ENCODE measurements at places on chromosomes 3 and 15.

- no peak for DNase-seq
Measured at GRCh38 chr3:83625261-83625660, 1333.5 kb upstream of the CADM2 start.

DNA sequence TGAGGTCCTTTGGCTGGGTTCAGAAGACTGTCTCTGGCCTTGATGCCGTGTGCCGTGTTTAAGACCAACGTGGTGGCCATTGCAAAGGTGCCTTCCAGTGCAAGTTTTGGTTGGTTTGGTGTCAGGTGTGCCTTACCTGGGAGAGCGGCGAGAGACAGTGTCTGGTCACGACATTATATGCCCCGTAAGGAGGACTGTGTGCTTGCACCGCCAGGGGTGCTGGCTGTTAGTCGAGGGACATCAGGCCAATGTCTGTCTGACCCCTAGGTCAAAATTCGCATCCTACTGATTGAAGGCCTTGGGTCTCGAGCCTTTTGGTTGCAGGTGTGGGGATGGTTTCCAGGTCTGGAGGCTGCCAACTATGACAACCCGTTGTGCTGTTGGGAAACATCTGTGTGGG, 111.9 kb downstream of the SNRPN start:
- DNase-seq = no peak

GRCh38 chr3:123119802-123120201, 53.0 kb downstream of the PDIA5 start:
- DNase-seq = no peak

DNA sequence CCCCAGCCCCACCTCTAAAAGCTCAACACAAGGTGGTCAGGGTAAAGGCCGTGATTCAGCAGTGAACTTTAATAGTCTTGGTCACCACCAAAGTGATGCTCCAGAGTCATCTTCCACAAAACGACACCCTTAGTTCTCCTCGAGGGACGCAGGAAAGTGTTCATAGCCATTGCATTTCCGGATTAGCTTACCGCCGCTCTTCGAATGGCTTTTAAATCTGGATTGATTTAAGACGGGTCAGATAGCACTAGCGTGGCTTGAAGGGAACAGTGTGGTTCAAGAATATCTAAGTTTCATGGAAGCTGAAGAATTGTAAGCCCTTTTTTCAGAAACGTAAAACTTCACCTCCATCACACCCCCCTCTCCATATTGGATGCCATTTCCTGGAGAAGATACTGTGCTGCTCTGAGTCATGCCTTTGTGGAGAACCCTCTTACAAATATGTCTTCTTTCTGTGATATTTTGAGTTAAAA, 829 bp downstream of the RNF7 start:
- peak; percentile 4 for DNase-seq

DNA sequence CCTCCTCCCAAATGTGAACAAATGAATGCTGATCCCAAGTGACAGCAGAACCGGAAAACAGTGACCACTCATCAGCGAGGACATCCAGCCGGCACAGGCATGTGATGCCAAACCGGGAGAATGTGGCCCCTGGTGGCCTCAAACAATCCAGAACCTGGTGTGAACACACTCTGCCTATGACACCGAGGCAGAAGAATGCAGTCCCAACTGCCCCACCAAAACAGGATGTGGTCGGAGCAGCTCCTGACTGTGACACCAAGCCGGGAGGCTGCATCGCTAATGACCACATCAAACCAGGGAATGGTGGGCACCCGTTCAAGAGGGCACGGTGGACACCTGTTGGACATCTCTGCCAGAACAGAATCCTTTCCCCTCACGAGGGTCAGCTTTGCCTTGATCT, 15.4 kb downstream of the SCN5A start:
- no peak for DNase-seq

DNA sequence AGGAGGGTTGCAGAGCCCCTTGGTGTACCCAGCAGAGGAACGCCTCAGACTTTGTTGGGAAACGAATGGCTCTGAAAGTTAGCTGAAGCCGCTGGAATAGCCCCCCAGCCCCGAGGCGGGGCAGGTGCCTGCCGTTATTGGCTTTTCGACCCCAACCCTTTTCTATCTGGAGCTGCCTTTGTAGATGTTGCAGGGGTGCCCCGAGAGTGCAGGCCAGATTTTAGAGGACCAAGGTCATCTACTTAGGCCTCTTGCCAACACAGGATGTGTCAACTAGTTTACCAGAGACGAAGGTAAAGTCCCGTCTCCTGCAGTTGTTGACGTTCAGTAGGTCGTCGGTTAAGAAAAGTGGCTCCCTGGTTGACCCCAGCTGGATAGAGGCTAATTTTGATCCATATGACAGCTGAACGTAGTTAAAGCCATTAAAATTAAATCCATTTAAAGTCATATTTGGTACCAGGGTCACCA, 579 bp upstream of the UBE3A start:
- DNase-seq = no peak

DNA sequence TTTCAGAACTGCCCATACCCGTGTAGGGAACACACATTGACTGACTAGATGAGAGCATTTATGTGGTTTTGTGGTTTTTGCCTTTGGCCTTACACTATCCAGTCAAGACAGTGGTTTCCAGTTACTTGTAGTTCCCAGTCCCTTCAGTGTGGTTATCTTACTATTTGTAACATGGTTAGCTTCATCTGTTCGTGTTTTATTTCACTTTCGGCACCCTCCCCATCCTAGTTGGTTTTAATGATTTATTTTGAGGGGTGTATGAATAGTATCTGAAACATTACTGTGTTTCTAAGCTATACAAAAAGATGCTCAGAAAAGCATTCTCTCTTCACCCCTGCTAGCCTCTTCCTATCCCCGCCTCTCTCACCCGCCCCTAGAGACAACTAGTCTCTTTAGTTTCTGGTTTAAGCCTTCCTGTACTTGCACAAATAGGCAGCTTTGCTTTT, 14.1 kb downstream of the LYSMD4 start:
- no peak for DNase-seq

- peak; percentile 46 for DNase-seq
Measured at GRCh38 chr3:114213627-114214541, 23.5 kb downstream of the ZNF80 start.

GRCh38 chr15:50241684-50242450, 23.7 kb downstream of the HDC start:
- DNase-seq = no peak

DNA sequence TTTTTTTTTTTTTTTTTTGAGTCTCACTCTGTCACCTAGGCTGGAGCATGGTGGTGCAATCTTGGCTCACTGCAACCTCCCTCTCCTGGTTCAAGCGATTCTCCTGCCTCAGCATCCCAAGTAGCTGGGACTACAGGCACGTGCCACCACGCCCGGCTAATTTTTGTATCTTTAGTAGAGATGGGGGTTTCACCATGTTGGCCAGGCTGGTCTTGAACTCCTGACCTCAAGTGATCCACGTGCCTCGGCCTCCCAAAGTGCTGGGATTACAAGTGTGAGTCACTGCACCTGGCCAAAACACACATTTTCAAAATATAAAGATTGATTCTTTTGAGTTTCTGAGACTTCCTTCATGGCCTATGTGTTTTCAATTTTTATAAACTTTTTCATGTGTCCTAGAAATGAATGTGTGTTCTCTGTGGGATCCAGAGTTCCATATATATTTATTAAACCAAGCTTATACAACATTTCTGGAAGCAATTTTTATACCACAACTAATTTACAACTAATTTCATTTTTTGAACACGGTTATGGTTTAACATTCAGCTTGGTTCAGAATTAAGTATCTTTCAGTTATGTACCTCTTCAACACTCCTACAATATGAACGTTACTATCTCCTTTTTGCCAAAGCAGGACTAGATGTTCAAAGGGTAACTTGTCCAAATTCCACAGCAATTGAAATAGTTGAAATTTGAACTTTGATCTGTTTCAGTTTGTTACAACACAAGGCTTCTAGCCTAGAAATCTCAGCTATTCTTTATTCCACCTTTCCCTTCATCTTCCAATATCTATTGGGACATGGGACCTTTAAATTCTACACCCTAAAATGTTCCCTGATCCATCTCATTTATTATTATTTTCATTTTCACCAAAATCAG, 1.5 kb downstream of the ACAD11 start:
- DNase-seq = no peak

DNA sequence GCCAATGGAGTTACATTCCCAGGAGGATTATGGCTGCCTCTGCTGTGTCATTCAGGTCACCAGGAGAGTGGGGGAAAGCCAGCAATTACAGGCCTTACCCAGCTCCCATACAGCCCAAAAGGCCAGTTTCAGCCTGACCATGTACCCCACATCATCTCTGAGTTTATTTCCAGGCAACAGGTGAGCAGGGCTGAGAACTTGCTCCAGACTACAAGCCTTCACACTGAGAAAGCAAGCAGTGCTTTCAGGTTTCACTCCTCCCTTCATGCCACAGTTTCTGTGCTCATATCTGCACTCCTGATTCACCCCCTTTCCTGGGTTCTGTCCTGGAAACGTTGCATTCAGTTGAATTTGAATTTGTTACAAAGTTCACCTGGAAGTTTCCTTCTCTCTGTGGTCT, 68.1 kb upstream of the ABI3BP start:
- no peak for DNase-seq

- DNase-seq = no peak
Measured at GRCh38 chr3:33417066-33417673, 23.0 kb downstream of the UBP1 start.

GRCh38 chr3:13200946-13201345, 127.7 kb upstream of the IQSEC1 start:
- no peak for DNase-seq

- DNase-seq = no peak
Measured at GRCh38 chr3:41434781-41435180, 235.5 kb downstream of the CTNNB1 start.

GRCh38 chr15:65102912-65103311, 12.1 kb downstream of the UBAP1L start:
- no peak for DNase-seq

DNA sequence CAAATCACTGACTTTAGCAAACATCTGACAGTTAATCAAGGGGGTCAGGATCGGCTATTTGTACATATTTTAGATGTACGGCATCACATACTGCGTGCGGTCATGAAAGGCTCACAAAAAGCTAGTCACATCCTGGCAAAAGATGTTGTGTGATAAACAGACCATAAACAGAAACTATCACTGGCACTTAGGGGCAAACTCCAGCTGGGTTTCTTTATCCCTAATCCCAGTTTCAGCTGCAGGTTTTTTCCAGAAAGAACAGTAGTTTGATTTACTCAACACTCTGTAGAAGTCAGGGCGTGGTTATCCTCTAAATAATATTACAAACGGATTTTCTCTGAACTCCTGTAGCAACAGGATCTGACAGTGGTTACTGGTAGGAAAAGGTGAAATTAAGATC, 112.4 kb upstream of the BHLHE40 start:
- DNase-seq = no peak

DNA sequence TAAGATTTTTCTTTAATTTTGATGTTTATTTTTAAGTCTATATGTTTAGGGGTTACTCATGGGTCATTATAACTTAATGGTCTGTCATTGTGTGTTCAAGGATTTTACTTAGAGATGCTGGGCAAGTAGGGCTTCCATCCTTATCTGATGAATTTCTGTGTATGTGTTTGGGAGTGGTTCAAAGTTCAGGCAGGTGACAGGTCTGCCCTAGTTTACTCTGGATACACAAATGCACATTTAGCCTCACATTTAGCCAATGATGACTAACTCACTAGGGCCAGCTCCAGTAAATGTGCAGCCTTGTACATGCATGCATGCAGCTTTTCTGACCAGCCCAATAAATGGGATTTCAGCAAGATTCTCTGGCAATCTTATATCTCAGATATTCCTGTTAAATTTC, 554.1 kb downstream of the SI start:
- no peak for DNase-seq

GRCh38 chr3:155619118-155619915, 125.6 kb downstream of the PLCH1 start:
- no peak for DNase-seq

- DNase-seq = no peak
Measured at GRCh38 chr3:15318661-15319060, 13.7 kb downstream of the SH3BP5 start.

DNA sequence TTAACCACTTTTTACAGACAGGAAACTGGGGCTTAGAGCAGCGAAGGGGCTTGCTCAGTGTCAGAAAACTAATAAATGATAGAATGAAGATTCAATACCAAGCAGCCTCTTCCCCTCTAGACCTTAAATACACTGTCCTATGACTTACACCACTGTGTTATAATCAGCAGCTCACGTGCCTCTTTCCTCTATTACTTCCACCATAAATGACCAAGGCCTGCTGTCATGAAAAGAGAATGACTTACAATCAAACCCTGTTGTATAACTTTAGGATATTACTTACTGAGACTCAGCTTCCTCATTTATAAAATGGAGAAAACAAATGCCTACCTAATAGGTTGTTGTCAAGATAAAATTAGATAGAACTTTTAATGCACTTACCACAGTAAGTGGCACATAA, 11.6 kb downstream of the FMN1 start:
- no peak for DNase-seq

- DNase-seq = no peak
Measured at GRCh38 chr15:48905216-48905615, 27.3 kb downstream of the EID1 start.

- DNase-seq = no peak
Measured at GRCh38 chr3:147354623-147355022, 51.7 kb downstream of the ZIC4 start.

DNA sequence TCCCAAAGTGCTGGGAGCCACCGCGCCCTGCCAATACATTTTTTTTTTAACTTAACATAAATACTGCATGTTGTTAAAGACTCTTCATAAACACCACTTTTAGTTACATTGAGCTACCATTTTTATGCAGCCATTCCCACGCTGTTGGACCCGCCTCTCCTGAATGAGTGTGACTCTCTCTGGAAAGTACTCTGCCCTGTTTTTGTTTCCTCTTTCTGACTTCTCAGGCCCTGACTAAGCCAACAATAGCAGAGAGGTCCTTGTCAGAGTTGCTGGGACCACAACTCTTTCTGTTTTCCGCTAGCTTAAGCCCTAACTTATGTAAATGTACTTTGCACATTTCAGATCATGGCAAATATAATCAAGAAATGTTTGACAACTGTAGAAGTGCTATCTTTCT, 35.2 kb downstream of the PARP15 start:
- DNase-seq = no peak

GRCh38 chr3:154349223-154349622, 24.9 kb upstream of the DHX36 start:
- DNase-seq = no peak

GRCh38 chr3:71309342-71309741, 274.2 kb downstream of the FOXP1 start:
- no peak for DNase-seq

- DNase-seq = no peak
Measured at GRCh38 chr3:195450731-195451229, 8.0 kb upstream of the ACAP2 start.

DNA sequence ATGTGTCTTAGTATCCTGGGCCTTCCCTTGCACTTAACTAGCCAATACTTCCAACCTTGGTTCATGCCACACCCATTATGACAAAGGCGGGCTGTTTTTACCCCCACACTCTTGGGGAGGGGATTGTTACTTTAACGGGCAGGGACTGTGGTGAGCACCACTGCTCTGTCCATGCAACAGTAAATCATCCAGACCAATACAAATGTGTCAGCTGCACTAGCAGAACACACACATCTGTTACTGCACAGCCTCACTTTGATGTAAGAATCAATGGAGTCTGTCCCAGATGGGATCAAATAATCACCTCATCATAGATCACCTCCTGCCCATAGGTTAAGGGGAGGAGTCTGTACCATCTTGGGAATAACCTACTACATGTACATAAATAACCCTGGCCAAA, 58.1 kb downstream of the NPAP1 start:
- DNase-seq = no peak

- DNase-seq = no peak
Measured at GRCh38 chr3:131880948-131881347, 153.9 kb downstream of the CPNE4 start.

- no peak for DNase-seq
Measured at GRCh38 chr3:48927928-48928327, 9.3 kb downstream of the ARIH2 start.

GRCh38 chr3:31659246-31659645, 126.5 kb downstream of the STT3B start:
- DNase-seq = no peak
